CD14-positive monocyte (primary cell): ENCODE measurements at places on chromosomes 1 and 21.
A peak's percentile ranks its signal among the peaks of the same experiment; 100 is the strongest.

DNA sequence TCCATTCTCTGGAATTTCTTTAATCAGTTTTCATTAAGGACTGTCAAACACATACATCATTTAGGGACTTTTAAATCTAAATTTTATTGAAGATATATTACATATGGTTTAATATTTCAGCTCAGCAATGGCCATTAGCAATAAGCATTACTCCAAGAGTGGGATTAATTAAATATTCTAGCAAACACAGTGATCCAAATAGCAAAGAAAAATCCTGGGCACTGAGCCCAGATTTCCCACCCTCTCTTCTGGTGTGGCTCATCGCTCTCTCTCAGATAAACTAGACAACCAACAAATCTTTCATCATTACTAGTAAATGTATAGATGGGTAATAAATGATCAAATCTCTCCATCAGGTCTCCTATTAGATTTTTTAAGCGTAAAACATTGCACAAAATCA, 53.5 kb upstream of the FOXD3 start:
- DNase-seq = no peak

GRCh38 chr1:153944005-153944826, 2.3 kb downstream of the DENND4B start:
- peak; percentile 83 for DNase-seq

- no peak for DNase-seq
Measured at GRCh38 chr1:46607345-46608130, 3.5 kb upstream of the MKNK1 start.

DNA sequence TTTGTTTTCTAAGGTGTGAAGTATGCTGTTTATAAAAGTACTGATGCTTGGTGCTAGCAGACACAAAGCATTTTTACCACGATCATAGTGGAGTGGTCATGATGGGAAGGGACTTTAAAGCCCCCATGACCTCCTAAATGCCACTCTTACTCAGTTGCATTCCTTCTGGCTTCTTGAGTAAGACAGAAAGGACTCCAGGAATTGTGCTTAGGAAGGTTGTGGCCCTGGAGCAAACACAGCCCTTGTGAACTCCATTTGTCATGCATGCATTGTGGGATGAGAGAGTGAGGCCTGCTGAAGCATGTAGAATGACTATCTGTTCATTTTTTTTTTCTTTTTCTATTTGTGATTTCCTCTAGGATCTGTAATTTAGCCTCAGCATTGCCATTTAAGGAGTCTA, 34.2 kb downstream of the AK5 start:
- no peak for DNase-seq

- no peak for DNase-seq
Measured at GRCh38 chr1:159054427-159054826, 22.1 kb downstream of the AIM2 start.

DNA sequence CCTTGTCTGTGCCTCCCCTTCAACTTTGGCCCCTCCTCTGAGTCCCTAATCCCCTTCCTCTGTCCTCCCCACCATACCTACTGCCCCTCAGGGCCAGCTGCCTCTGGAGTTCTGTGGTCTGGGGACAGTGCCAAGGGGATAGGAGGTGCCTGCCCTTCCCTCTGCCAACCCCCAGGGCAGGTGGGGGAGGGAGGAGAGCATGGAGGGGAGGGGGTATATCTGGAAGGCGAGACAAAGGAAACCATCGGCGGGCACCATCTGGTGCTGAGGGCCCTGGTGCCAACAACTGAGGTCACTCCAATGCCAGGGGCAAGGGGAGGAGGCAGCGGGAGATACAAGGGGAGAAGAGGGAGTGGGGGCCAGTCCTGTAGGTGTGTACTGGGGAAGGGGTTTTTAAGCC, 9.6 kb downstream of the RAB25 start:
- DNase-seq = no peak

DNA sequence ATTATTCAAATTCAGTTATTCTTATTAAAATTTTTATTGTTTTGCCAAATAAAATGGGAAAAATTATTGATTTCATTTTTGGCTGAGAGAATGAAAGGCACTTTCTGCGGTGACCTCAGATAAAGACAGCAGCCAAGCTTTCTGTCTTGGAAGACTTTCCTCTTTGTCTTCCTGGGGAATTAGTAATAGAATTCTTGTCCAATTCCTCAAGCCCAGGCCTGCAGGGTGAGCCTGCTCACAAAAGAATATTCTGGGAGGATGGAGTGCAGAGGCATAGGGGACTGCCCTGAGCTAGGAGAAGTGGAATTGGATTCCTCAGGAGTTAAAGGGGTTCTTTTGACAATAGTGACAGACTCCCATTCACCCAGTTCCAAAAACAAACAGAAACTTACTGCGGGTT, 614.5 kb upstream of the ADGRL2 start:
- DNase-seq = no peak
